ENCODE measurements at places on chromosomes 5 and 9.

DNA sequence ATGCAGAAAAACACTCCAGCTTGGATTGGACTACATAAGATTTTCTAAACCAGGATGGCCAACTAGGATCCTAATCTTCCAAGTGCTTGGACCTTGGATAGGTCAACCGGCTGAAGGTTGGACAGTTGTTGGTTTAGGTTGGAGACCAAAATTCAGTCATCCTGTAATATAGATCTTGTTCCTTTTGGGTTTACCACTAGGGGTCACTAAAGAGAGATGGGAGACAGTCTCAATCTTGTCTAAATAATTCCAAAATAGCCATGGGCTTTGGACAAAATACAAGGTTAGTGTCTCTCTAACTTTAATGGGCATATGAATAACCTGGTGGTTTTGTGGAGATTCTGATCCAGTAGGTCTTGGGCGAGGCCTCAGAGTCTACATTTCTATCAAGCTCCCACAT is 148.7 kb upstream of the ERCC6L2 start:
- peak; percentile 75 for DNase-seq

DNA sequence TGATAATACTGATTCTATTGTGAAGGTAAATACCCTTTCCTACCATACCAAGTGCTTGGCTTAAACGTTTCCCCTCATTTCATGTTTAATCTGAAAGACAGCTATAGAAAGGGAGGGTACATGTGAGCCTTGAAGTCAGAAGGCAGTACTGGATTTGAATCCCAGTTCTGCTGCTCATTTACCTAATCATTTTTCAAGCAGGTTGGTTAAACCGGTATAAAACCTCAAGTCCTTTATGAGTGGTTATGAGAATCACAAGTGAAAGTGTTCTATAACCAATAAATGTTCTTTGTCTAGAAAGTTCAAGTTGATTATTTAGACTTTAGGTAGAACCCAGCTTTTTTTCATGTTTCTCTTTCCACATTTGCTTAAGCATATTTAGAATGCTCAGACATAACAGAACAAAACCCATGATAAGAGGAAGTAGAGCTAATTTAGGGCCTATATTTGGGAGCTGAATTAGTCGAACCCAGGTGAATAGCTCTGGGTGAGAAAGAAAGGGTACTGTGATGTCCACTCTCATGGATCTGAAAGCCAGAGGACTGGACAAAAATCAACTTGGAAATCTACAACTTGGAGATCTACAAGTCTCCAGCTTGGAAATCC is 29.7 kb upstream of the F2RL2 start:
- DNase-seq: no peak

DNA sequence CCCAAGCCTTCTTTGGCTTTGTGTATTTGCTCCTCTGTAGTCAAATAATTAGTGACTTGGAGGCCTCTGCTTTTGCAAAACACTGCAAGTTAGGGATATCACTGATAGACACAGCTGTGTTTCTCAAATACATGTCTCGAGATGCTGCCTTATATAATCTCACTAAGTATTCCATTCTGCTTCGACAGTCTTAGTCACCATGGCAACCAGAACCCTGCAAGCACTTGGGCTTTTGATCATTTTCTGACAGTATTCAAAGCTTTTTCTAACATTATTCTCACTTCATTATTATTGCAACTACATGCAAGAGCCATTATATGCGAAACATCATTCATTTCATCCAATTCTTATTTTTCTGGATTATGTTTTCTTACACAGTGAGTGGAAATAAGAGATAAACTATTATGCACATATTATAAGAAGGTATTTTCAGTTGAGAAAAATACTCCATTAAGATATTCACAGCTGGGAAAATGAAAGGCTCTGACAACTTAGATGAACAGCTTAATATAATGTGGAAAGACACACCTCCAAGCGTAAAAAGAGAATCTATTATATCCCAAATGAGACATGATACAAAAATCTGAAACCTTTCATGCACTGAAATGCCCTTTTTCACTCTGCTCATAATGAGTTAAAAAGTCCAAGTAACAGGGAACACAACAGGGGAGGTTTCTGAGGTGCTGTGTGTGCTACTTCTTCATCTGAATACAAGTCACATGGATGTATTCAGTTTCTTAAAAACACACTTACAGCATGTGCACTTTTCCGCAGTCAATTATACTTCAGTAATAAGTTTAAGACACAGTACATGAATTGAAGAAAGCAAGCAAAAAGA is 93.9 kb downstream of the SCAI start:
- no peak for DNase-seq

GRCh38 chr5:59296317-59297264 is 596.9 kb downstream of the PDE4D start:
- peak; percentile 8 for DNase-seq

DNA sequence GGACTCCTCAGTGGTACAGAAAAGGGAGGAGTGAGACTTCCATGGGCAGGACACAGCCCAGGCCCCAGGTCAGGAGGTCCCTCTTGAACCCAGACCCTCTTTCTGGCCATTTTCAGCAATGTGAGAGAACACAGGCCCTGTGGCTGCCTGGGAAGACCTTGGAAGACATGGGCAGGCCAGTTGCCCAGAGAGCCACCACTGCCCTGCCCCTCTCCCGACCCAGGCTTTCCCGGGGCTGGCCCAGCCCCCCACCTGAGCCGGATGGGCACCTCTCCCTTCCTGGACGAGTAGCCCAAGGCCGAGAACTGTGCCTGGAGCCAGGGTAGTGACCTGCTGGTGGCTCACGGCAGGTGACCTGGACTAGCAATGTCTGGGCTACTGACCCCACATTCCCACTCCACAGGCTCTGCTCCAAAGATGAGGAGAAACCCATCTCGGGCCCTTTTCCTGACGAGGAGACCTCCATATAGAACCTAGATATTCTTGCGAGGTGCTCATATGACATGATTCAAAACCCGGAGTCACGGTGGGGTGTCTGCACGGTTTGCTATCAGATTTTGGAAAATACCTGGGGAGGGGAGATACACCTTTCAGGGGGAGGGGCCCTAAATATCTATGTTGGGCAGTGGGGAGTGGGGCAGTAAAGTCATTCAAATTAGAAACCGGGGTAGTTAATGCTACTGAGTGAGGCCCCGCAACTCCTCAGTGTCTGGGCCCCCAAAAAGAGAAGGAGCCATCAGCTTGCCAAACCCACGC is 59.4 kb downstream of the ZNF354C start:
- DNase-seq: no peak

GRCh38 chr5:96957254-96958049 is 21.6 kb downstream of the LNPEP start:
- no peak for DNase-seq

- DNase-seq: no peak
These were observed 27.2 kb upstream of the ZFR start for GRCh38 chr5:32471784-32472183.

DNA sequence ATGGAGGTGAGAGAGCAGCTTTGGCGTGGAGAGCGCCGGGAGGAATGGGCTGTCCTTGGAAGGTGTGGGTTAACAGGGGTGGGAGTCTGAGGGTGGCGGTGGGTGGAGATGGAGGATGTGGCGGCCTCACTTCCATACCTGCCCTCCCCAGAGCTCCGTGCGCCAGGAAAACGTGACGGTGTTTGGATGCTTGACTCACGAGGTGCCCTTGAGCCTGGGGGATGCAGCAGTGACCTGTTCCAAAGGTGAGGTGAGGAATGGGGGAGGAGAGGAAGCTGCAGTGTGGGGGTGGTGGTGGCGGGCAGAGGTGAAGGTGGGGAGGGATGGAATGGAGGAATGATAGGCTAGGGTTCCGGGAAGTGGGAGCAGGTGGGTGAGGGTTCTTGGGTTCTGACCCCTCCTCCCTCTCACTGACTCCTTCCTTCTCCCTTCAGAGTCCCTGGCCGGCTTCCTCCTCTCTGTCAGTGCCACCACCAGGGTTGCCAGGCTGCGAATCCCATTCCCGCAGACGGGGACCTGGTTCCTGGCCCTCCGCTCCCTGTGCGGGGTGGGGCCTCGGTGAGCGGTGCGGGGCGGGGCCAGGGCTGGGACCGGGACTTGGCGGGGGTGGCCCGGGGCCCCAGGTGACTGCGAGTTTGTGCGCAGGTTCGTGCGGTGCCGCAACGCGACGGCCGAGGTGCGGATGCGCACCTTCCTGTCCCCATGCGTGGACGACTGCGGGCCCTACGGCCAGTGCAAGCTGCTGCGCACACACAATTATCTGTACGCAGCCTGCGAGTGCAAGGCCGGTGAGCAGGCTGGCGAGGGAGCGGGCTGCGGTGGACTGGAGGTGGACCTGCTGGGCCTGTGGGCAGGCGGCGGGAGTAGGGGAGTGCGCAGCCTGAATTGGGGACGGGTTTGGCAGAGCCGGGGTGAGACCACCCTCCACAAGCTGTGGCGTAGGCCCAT is 17.1 kb downstream of the TMEM8B start:
- no peak for DNase-seq

GRCh38 chr9:122186301-122186700 is 26.6 kb downstream of the MORN5 start:
- DNase-seq: no peak

DNA sequence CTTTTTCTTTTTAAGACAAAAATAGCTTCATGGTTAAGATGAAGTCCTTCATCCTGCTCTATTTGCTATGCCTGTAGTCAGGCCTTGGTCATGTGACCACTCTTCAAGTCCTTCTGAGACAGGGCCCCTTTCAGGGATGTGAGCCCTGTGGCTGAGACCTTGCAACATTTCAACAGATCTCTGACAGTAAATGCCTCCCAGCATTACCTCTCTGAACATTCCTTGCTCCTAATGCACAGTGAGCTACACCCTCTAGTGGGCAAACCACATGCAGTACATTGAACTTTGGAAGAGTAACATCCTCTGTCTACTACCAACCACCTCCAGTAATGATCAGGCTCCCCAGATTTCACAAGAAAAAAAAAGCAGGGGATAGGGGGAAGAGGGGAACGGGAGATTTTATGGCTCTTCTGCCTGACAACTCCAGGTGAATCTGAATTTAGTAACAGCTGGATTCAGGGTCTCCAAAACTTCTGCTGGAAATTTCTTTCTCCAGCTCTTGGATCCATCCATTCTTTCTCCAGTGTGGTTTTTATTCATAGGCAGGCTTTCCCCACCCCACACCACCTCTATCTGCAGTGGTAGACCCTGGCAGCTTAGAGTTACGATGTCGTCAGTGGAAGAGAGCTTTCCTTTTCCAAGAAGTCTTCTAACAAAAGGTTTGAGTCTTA is 8.9 kb upstream of the FBXO38 start:
- DNase-seq: no peak

DNA sequence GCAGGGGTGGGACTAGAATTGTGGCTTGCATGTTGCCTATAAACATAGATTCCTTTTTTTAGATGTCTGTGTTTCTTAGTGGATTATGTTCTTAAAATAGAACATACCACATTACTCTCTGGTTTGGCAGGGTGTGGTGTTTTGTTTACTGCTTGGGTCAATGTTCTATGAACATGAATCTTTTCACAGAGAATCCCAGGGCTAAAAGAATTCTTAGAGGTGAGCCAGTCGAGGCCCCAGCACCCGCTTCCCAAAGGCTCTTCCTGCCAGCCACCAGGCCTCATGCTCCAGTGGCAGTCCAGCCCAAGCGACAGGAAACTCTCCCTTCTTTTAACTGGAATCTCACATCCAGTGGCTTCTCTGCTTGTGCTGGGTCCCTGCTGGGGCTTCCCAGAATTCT is 126.6 kb downstream of the C9orf152 start:
- DNase-seq: no peak

DNA sequence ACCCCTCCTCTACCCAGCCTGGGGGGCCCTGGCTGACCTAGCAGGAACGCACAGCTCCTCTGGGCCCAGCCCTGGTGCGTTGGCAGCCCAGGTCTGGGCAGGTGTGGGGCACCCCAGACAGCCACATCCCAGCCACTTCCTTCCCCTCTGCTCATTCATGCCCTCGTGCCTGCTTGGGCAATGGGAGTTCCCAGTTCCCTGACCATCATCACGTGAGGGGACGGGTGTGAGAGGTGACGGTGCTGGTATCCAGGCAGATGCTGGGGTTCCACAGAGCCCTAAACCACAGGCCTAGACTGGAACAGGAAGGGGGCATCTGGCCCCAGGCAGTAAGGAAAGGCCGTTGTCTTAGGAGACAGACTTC is 8.4 kb downstream of the RALGDS start:
- no peak for DNase-seq

GRCh38 chr9:95666096-95666784 is 149.5 kb upstream of the PTCH1 start:
- DNase-seq: no peak

DNA sequence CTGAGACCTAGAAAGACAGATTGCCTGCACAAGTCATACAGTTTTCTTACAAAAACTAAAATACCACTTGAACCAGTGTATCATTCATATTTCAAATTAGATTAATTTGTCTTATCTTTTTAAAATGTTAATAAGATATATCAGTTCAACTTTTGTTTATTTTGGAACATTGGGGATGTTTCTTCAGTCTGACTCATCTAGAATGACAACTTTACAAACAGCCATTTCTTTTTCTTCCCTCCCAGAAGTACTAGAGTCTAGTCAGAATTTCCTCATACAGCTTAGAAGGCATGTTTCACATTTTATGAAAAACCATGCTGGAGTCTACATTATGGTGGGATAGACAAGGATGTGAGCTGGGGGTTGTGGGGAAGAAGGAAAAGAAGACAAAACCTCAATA is 262.5 kb downstream of the NFIB start:
- DNase-seq: no peak

DNA sequence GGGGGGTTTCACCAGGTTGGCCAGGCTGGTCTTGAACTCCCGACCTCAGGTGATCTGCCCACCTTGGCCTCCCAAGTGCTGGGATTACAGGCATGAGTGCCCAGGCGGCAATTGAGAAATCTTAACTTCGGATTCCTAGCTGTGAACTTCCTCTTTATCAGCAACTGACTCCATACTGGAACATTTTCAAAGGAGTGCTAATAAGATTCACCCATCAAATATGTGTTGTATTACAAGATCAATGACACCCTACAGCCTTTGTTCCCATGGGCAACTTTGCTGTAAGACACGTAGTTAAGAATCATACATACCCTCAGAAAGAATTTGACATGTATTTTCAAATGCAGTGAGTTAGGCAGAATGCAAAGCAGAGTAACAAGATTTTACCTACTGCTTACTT is 23.1 kb upstream of the ACOT12 start:
- no peak for DNase-seq

DNA sequence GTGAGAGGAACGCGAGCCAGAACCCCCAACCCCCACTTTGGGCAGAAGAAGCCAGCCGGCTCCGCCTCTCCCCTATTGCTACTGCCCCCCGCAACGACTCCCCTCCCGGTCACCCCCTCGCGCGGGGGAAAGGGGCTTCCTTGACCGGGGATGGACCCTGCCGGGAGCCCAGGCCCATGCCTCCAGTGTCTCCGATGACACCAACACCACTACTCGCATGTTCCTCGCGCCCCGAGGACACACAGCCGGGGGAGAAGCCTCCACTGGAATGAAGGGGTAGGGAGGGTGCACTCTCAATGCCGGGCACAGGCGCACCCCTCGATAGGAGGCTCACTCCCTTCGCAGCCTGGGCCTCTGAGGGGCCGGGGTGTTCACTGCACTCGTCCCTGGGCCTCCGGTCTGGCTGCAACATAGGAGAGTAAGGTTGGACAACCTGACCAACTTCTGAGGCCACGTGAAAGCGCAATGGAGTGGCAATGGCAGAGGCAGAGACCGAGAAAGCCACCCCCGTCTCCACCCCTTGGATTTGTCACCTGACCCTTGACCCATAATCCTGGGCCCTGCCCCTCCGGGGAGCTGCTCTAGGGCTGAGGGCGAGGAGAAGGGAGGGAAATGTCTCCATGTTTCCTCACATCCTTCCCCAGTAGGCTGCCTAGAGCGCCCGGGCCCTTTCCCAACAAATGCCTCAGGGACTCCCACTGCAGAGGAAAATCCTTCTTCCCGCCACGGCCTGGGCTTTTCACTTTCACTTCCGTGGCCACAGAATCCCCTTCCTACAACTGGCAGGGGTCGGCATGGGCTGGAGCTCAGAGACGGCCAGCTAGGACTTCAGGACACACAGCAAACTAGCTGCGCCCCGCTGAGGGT is 1.1 kb upstream of the CNTFR start:
- DNase-seq: no peak

GRCh38 chr5:6758236-6758635 is 45.0 kb downstream of the TENT4A start:
- no peak for DNase-seq
